ENCODE measurements at places on chromosomes 3 and 15. TPM values are rescaled to one million over a fixed set of nuclear protein-coding genes. Genes with fewer than 3 reads are reported as not detected.

SLC28A1 gene
- polyA plus RNA-seq = not detected

ACKR4 gene
- polyA plus RNA-seq = not detected

CX3CR1 gene
- polyA plus RNA-seq = not detected

UACA gene
- polyA plus RNA-seq = 0.10 TPM

PPP1R14D gene
- not detected for polyA plus RNA-seq

CCDC32 gene
- polyA plus RNA-seq = 34.2 TPM

RNF7 gene
- polyA plus RNA-seq = 170 TPM

AMT gene
- polyA plus RNA-seq = 6.1 TPM

CASR gene
- not detected for polyA plus RNA-seq

SH2D7 gene
- polyA plus RNA-seq = not detected

FGF7 gene
- 0.04 TPM for polyA plus RNA-seq

PTH1R gene
- polyA plus RNA-seq = not detected

ARRDC4 gene
- polyA plus RNA-seq = 39.7 TPM

SACM1L gene
- 66.2 TPM for polyA plus RNA-seq

AGTR1 gene
- polyA plus RNA-seq = 1.3 TPM

CIP2A gene
- 32.0 TPM for polyA plus RNA-seq

SCAPER gene
- polyA plus RNA-seq = 59.9 TPM

MYLK gene
- polyA plus RNA-seq = 0.06 TPM

CPB1 gene
- not detected for polyA plus RNA-seq

PLSCR2 gene
- polyA plus RNA-seq = not detected

CYP8B1 gene
- polyA plus RNA-seq = not detected

KIF15 gene
- polyA plus RNA-seq = 5.8 TPM

CACNA1D gene
- polyA plus RNA-seq = 24.9 TPM

PAQR5 gene
- polyA plus RNA-seq = not detected

CCDC54 gene
- polyA plus RNA-seq = not detected

CISH gene
- not detected for polyA plus RNA-seq

DGKG gene
- not detected for polyA plus RNA-seq

LPP gene
- 3.0 TPM for polyA plus RNA-seq

CAV3 gene
- not detected for polyA plus RNA-seq

GOLGA8G gene
- not detected for polyA plus RNA-seq

RASGRF1 gene
- 11.0 TPM for polyA plus RNA-seq

PODXL2 gene
- 342 TPM for polyA plus RNA-seq
